Immature natural killer cell (primary cell): ENCODE measurements at places on chromosomes 6 and 20.

GRCh38 chr6:111985202-111985731, 68.6 kb upstream of the CCN6 start:
- peak; percentile 52 for DNase-seq

- no peak for DNase-seq
Measured at GRCh38 chr6:423055-423798, 31.7 kb downstream of the IRF4 start.

DNA sequence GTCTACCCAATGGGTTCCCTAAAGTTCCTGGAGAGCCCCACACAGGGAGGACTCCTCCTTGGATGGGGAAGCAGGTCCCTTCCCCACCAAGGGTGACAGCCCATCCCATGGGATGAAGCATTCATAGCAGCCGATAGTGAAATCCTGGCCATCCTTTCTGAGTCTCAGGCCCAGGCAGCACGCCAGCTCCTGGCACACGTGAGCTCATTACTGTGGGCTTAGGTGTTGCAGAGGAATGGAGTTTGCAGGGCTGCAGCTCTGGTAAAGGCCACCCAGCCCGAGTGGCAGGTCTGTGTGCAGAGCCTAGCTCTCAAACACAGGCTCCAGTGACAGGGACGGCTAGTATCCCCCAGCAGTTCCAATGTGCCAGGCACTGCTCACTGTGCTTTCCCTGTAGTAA, 31.0 kb downstream of the SIRPA start:
- DNase-seq, result no peak

- no peak for DNase-seq
Measured at GRCh38 chr6:87682310-87682709, 19.7 kb downstream of the AKIRIN2 start.

GRCh38 chr20:32068174-32068573, 16.1 kb downstream of the HCK start:
- no peak for DNase-seq

- DNase-seq, result no peak
Measured at GRCh38 chr20:3194617-3195280, 9.7 kb downstream of the DDRGK1 start.
